ENCODE measurements at places on chromosomes 5 and 9. TPM values are rescaled to one million over a fixed set of nuclear protein-coding genes. Genes with fewer than 3 reads are reported as not detected.

GCNT4 gene
- total RNA-seq, result 8.3 TPM

OR1Q1 gene
- total RNA-seq, result not detected

- H3K36me3 ChIP-seq, result peaks cover under 1% of the 10 kb centered on the region
- no peak for DNase-seq
- H3K4me3 ChIP-seq, result no peak overlapping the region
Observed at GRCh38 chr9:112581469-112582176, 95.0 kb downstream of the KIAA1958 start.

GRCh38 chr5:2899311-2899710 is 147.8 kb upstream of the IRX2 start:
- peaks cover 10% of the 10 kb centered on the region for H3K4me1 ChIP-seq
- peaks cover 13% of the 10 kb centered on the region for H3K27me3 ChIP-seq
- no peak overlapping the region for H3K4me3 ChIP-seq

Data from type B pancreatic cell (in vitro differentiated cells).